ENCODE measurements at places on chromosomes 4 and X. TPM values are rescaled to one million over a fixed set of nuclear protein-coding genes. Genes with fewer than 3 reads are reported as not detected.

GRCh38 chrX:16646366-16647138, 3.4 kb upstream of the S100G start:
- H3K27me3 ChIP-seq: no peaks in the 10 kb centered on the region
- H3K4me3 ChIP-seq: no peak overlapping the region
- no peaks in the 10 kb centered on the region for H3K36me3 ChIP-seq
- DNase-seq: no peak

DNA sequence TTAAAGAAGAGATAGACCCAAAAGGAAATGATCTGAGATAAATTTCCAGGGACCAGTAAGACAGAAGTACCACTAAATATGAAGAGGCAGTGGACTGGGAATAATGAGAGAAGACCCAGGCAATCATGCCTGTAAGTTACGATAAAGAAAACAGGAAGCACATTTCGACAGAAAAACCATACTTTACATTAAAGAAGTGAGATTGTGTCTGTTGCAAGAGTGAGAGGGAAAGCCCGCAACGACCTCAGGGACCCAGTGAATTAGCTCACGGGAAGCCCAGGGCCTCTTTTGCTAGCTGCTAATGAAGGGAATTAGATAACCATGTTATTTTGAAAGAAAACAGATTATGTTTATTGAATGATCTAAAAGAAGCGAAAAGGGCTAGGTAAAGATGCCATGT, 28.9 kb upstream of the ACSL1 start:
- H3K27me3 ChIP-seq: peaks cover 13% of the 10 kb centered on the region
- H3K36me3 ChIP-seq: no peaks in the 10 kb centered on the region
- H3K4me1 ChIP-seq: peaks cover 13% of the 10 kb centered on the region
- no peak overlapping the region for H3K4me3 ChIP-seq

GRCh38 chr4:29970626-29971025, 749.5 kb upstream of the PCDH7 start:
- H3K4me1 ChIP-seq: no peaks in the 10 kb centered on the region
- no peak for DNase-seq
- no peak overlapping the region for H3K4me3 ChIP-seq
- H3K27ac ChIP-seq: no peak overlapping the region
- no peaks in the 10 kb centered on the region for H3K27me3 ChIP-seq

DNA sequence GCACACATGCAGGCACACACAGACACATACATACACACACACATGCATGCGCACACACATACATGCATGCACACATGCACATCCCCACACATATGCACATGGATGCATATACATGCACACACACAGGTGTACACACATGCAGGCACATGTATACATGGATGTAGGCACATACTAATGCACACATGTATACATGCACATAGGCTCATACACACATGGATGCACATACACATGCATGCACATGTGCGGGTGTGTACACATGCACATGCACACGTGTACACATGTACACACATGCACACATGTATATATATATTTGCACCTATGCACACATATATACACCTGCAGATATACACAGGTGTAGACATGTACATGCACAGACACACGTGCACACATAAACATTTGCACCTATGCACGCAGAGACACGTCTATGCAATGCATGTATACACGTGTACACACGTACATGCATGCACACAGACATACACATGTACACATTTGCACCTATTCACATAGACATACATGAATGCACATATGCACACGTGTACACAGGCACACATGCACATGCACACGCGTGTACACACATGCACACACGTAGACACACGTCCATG, 4.0 kb downstream of the PLCXD1 start:
- H3K27ac ChIP-seq: no peak overlapping the region
- H3K4me3 ChIP-seq: no peak overlapping the region
- no peaks in the 10 kb centered on the region for H3K27me3 ChIP-seq
- peaks cover 25% of the 10 kb centered on the region for H3K36me3 ChIP-seq
- DNase-seq: no peak

GRCh38 chr4:4937926-4938325, 78.5 kb downstream of the MSX1 start:
- no peak overlapping the region for H3K27ac ChIP-seq
- H3K4me3 ChIP-seq: no peak overlapping the region
- no peaks in the 10 kb centered on the region for H3K27me3 ChIP-seq
- H3K4me1 ChIP-seq: peaks cover 1% of the 10 kb centered on the region
- no peak for DNase-seq

DNA sequence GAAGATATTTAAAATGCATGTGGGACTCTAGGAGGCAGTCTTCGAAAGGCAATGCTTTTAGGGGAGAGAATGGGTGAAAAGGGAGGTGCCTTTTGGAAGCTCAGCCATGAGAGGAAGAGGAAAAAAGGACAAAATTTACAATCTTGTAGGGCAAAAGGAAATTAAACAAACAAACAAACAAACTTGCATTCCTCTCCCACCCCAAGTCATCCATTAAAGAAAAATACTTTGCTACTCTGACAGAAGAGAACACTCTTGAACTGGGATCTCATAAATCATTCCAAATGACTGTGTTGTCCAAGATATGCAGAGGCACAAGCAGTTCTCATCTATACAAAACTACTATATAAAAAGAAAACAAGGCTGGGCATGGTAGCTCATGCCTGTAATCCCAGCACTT, 46.7 kb downstream of the HELQ start:
- DNase-seq: no peak
- H3K27me3 ChIP-seq: no peaks in the 10 kb centered on the region
- peaks cover 8% of the 10 kb centered on the region for H3K36me3 ChIP-seq
- no peak overlapping the region for H3K27ac ChIP-seq

- H3K27ac ChIP-seq: no peak overlapping the region
- H3K36me3 ChIP-seq: no peaks in the 10 kb centered on the region
- H3K4me3 ChIP-seq: no peak overlapping the region
- H3K27me3 ChIP-seq: no peaks in the 10 kb centered on the region
- no peak for DNase-seq
Measured at GRCh38 chrX:46953137-46953527, 40.9 kb downstream of the JADE3 start.

GRCh38 chrX:9997041-9997440, 29.9 kb downstream of the CLDN34 start:
- H3K36me3 ChIP-seq: no peaks in the 10 kb centered on the region
- peak overlapping the region; percentile 67 for H3K27ac ChIP-seq
- H3K27me3 ChIP-seq: no peaks in the 10 kb centered on the region

DNA sequence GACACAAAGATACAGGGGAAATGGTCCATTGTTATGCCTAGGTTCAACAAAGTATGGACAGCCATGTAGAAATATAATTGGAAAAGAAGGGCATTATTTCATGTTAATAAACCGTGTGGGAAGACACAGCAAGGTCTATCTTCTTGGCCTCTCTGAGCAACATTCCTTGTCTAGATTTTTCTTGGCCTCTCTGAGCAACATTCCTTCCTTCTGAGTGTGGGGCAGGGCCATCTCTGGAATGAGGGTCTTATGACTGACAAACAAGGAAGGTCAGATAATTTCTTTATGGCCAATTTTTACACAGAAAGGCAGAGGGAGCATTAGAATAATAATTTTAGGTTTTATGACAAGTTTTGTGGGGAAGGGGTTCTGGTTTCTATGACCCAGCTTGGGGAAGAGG, 24.3 kb upstream of the MAOA start:
- H3K4me3 ChIP-seq: no peak overlapping the region
- no peaks in the 10 kb centered on the region for H3K4me1 ChIP-seq
- H3K27ac ChIP-seq: no peak overlapping the region
- no peak for DNase-seq
- H3K27me3 ChIP-seq: peaks cover 4% of the 10 kb centered on the region

FDCSP gene
- not detected for total RNA-seq

SUPT20HL2 gene
- total RNA-seq: not detected

FGA gene
- total RNA-seq: not detected

MAGEA9B gene
- total RNA-seq: not detected

SPIN2A gene
- 0.41 TPM for total RNA-seq
